ENCODE measurements at places on chromosomes 3 and 15. TPM values are rescaled to one million over a fixed set of nuclear protein-coding genes. Genes with fewer than 3 reads are reported as not detected.

Gene CCR9
- total RNA-seq = 7.4 TPM

Gene TM6SF1
- total RNA-seq = not detected

Gene DISP2
- total RNA-seq = 0.03 TPM

Gene MELTF
- 1.2 TPM for total RNA-seq

Gene CGNL1
- total RNA-seq = not detected

Gene FOXP1
- total RNA-seq = 493 TPM

Gene IL17RB
- 0.36 TPM for total RNA-seq

Gene CAMP
- not detected for total RNA-seq

Gene CACNA2D2
- 2.5 TPM for total RNA-seq

Gene CADM2
- total RNA-seq = 0.03 TPM

Gene STAB1
- total RNA-seq = 2.5 TPM

Gene PDZRN3
- not detected for total RNA-seq

Gene GPR156
- 0.27 TPM for total RNA-seq

Gene CFAP161
- total RNA-seq = not detected

Gene C15orf62
- 0.77 TPM for total RNA-seq

Gene KLHL40
- total RNA-seq = not detected

Gene SLC12A8
- total RNA-seq = 0.36 TPM

Gene RETNLB
- not detected for total RNA-seq

Gene HTR3E
- total RNA-seq = not detected

Gene EPHA3
- total RNA-seq = not detected

Gene THAP10
- total RNA-seq = not detected

Gene CYP19A1
- total RNA-seq = not detected

Gene ZIC1
- not detected for total RNA-seq

Gene ISL2
- not detected for total RNA-seq
